ENCODE measurements at places on chromosomes 2 and 18.

DNA sequence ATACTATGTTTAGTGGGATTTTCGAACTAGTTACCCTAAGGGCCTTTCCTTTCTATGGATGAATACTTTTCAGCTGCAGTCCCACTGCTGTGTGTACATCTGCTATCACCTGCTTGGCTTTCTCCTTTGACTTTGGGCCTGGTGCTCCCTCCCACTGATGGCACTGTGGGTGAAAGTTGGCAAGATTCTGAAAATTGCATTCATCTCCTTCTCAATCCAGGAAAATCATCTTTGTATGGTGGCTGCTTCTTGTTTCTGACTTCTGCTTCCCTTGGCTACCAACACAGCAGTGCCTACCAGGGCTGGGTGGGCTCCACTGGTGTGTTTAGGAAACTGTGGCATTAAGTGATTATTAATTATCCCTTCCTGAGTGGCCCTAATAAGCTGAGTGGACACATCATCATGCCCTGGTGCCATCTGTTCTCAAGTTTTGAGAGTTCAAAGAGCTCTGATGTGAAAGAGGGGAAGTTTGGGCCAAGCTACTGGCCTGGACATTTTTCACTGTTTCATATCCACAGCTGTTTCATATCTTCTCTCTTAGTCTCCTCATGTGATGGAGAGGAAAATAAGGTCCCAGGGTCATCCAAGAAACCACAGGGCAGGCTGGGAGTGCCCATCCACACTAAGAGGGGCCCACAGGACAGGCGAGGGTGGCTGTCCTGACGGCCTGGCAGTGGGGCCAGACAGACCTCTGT, 16.7 kb downstream of the HK2 start:
- no peak for DNase-seq

DNA sequence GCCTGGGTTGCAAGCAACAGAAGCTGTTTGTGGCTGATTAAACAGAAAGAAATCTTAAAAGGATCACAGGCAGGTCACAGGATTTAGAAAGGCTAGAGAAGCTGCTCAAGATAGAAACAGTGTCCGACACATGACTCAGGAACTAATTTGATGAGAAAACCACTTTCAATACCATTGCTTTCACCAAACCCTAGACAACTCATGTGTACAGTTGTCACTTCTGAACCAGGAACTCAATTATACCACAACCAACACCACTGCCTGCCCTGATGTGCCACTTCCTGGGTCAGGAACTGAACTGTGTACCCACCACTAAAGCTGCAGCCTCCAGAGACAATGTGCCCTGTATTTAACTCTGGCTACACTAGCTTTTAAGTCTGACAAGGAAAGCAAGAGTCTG, 56.0 kb downstream of the TMEM247 start:
- DNase-seq = no peak

DNA sequence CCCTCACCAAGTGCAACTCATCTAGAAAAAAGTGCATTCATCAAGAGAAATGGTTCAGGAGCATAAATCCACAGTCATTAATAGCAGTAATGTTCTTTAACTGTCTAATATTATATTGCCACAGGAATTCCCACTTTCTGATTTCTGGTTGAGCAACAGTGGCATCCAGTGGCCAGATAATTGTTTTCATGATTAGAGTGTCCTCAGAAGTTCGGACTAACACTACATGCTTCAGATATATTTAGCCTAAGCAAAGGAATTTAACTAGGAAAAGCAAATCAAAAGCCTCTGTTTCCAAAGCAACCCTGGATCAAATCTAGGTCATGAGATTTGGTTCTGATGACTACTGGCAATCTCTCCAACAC, 9.8 kb upstream of the ERBB4 start:
- peak; percentile 16 for DNase-seq

GRCh38 chr2:179556425-179556824, 291.8 kb upstream of the SESTD1 start:
- no peak for DNase-seq

- DNase-seq = no peak
Measured at GRCh38 chr2:30487603-30488002, 40.6 kb downstream of the LCLAT1 start.

- no peak for DNase-seq
Measured at GRCh38 chr2:44429034-44429433, 67.3 kb downstream of the CAMKMT start.

- DNase-seq = no peak
Measured at GRCh38 chr2:148067801-148068200, 46.9 kb downstream of the MBD5 start.
